Activated naive CD4-positive, alpha-beta T cell treated with anti-CD3 and anti-CD28 coated beads, Interleukin-2, amount 50 U/mL, for 72 hours (primary cell): ENCODE measurements at places on chromosomes 13 and 19. TPM values are rescaled to one million over a fixed set of nuclear protein-coding genes. Genes with fewer than 3 reads are reported as not detected.

Gene SLITRK5
- total RNA-seq: not detected

Gene SULT2B1
- total RNA-seq: not detected

Gene BEST2
- not detected for total RNA-seq

Gene CBY2
- total RNA-seq: not detected

Gene ZNF155
- total RNA-seq: 4.1 TPM
